ENCODE measurements at places on chromosomes 6 and 20.

DNA sequence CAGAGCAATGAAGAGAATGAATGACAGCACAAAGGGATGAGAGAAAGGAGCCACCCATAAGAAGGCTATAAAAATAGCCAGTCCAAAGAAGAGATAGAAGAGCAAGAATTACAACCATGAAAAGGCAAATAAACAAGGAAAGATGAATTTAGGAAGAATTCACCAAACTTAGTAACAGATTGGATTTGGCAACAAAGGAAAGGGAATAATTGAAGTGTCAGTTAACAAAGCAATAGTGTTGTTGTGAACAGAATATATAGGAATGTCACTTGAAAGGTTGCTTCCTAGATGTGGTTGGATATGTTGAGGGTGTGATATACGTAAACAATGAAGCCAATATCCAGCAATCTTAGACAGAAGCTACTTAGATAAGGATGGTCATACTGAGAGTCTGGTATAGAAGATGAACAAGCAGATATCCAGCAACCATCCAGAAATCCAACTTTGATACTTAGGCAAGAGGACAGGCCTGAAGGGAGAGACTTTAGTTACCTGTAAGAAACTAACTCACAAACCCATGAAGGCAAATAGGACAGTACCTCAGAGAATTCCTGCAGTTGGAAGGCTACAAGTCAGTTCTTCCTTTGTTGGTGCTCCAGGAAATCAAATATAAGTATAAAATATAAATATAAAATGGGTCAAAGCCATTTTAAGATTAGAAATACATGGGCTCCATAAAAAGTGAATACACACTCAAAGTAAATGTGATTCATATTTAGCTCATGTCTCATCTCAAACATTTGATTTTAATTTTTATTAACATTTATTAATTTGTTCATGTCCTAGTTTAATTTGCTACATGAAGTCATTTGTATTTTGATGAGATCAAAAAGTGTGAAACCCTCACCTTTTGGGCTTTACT lies 106.5 kb downstream of the HFE start:
- DNase-seq = no peak

DNA sequence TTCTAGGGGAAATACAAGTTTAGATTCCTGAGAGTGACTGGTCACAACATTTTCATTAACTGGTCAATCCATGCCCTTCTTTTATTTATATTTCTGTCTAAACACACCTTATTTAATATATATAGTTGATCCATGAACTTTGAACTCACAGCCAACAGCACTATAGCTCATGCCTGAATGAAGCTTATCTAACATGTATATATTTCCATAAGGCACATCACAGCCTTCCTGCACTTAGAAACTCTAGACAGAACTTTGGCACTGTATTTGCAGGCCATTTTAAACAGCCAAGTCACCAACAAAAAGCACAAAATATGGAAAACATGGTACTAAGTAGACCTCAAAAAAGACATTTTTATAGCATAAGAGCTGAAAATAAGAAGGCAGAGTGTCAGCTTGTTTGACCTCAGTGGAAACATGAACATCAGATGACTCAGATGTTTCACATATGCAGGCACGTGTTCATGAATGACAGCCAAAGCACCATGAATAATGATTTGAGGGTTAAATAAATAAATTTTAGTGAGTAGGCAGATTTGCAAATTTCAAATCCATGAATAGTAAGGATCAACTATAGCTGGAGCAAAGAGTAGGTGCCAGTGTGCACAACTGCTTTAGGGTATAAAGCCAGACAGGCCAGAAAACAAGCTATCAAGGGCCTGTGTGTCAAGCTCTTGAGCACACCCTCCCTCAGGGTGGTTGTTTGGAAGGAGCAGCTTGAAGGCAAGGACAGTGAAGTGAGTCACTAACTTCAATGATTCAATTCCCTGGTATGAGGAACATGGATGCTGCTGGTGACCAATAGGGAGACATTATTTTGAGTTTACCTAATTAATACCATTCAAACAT lies 88.9 kb upstream of the NT5E start:
- DNase-seq = peak; percentile 73

DNA sequence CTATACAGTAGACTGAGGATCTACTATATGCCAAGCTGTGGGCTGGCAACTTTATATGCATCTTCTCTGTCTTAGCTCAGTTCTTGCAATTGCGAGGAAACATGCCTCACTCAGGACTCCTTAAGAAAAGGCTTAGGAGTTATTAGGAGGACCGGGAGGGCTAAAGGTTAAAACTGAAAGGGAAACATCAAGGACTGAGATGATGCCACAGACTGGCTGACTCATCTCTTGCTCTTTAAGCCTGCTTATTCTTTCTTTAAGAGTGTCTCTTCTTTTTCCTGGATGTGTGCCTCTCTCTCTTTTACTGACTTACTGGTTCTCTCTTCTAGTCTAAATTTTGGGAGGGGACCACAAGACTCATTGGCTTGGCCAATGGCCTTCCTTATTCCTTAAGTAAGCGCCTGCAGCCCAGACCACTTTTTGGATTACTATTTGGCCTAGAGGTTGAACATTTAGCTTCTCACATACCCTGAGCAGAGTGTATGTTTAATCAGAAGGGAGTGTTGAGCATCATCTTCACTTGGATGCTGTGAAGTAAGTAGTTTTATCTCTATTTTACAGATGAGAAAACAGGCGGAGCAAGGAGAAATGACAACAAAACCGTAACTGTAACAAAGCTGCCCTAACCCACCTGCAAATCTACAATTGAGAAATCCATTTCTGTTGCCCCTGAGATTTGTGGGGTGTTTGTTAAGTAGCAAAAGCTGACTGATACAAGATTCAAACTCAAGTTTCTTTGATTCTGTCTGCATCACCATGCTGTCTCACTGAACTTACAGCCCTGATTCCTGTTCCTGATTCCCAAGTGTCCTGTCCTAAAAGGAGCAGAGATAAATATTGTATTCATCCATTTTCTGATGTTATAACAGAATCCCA lies 7.2 kb upstream of the SDC4 start:
- DNase-seq = no peak

GRCh38 chr6:1577896-1578745 lies 31.6 kb upstream of the FOXC1 start:
- DNase-seq = no peak

DNA sequence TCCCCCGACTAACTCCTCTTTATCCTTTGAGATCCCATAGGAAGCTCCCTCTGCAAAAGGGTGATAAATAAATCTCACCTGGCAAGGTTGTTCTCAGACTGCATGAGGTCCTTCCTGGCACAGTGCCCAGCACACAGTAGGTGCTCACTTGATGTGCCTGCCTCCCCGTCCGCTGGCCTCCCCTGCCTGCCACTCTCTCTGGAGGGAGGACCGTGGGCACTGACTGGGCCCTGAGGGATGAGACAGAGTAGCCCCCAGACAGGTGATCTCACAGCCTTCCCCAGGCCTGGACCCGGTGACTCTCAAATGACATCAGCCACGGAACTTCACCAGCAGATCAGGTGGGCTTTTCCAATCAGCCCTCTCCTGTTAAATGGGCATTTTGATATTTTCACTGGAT lies 57.4 kb downstream of the CHMP4B start:
- DNase-seq = no peak

DNA sequence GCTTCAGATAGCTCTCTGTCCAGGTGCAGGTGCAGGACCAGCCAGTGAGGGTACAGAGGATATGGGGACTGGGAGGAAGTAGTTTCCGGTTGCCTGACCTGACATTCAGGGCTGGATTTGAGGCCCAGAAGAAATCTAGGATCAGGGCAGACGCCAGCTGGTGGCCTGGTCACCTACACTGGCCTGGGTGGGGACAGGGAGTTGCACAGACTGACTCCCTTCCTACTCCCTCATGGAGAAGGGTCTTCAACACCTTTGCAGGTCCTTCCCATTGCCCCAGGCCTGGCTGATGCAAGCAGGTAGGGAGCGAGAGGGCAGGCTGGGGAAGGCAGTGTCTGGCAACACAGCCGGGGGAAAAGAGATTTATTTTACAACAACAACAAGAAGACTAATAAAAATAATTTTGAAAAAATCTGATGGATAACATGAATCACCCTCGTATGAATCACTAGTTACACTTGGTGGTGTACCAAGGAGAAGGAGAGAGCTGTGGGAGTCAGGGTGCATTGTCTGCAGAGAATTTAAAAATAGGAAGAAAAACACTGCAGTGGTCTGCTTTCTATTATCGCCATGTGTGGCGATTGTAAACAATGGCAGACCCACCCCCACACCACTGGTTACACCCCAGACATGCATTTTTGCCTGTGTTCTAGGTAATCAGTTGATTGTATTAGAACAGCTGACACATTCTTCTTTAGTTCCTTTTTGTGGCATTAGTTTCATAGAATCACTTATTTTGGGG lies 62.3 kb upstream of the SNX9 start:
- no peak for DNase-seq

GRCh38 chr6:82419859-82420258 lies 56.2 kb downstream of the TPBG start:
- DNase-seq = no peak

DNA sequence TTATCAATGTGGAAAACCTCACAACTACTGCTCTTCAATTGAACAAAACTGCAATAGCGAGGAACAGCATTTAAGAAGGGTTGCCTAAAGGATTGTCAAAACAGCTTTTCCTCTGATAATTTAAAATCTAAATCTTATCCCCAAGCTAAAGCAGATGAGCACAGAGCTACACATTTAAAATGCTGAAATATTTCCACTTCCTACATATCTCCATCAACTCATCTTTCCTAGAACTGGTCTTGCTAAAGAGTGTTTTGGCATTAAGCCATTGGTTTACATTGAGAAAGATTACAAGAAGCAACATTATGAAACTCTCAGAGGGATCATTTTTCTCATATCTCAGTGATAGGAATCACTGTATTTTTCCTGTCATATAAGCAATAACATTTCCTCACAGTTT lies 3.6 kb downstream of the OR10C1 start:
- DNase-seq = no peak

DNA sequence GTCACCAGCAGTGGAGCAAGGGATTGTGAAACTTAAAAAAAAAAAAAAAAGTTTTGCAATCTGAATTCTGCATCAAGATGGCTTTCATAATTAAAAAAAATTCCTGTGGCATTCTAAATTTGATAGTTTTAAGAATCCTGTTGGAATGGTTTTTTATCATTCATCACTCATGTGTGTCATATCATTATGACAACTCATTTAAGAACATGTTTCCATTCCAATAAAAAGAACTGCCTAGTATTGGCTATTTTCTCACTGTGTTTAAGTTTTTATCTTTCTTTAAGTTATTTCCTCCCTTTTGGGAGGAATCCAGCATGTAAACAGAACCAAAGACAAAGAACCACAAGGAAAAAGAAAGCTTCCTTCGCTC lies 26.2 kb upstream of the RHAG start:
- DNase-seq = no peak

DNA sequence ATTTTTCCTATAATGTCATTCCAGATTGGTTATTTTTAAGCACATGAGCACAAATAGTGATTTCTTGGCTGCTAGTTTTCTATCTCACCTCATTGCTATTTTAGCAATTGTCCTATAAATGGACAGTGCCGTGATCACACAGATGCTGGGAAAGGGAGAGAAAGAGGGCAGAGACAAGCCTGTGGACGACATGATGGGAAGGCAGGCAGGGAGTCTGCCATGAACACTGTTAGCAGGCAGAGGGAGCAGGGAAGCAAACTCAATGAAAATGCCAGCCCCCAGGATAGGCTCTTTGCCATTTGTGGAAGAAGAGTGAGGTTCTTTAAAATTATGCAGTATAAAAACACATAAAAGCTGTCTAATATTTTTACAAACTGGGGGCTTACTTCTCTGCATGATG lies 96.8 kb downstream of the ADTRP start:
- DNase-seq = no peak

- DNase-seq = no peak
Observed at GRCh38 chr6:130262008-130262407, 39.3 kb upstream of the SAMD3 start.

GRCh38 chr6:1497761-1498105 lies 108.4 kb downstream of the FOXF2 start:
- DNase-seq = no peak

DNA sequence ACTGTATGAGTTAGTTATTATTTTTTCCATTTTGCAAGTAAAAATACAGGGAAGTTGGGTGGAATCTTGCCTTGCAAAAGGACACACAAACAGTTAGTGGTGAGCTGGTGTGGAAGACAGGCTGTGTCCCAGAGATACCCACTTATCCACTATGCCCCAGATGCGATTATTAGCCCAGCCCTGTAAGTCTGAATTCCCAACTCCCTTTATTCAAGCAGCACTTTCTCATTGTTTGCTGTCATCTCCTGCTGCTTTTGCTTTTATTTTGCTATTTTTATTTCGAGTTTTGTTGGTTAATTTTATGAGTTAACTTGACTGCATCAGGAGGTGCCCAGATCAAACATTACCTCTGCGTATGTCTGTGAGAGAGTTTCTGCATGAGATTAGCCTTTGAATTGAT lies 239.4 kb downstream of the DOK5 start:
- no peak for DNase-seq

GRCh38 chr20:33732166-33732970 lies 572 bp downstream of the ZNF341 start:
- peak; percentile 92 for DNase-seq

- DNase-seq = no peak
Observed at GRCh38 chr20:38840053-38840893, 34.8 kb downstream of the PPP1R16B start.

DNA sequence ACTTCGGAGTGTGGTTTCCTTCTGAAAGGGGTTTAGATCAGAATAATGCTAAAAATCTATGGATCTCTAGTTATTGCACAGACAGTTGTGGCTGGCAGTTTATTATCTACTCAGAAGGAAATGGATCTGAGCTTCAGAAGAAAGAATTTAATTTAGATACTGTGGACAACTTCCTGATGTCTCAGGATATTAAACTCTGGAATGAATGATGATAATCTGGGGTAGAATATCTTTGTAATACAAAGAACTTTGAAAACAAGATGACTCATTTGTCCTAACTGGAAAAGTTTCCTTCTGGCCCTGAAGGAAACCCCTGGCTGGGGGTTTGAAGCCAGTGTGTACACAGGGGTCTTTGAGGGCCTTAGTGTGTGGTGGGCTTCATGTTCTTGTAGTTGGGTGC lies 78.0 kb downstream of the EDN3 start:
- DNase-seq = no peak

DNA sequence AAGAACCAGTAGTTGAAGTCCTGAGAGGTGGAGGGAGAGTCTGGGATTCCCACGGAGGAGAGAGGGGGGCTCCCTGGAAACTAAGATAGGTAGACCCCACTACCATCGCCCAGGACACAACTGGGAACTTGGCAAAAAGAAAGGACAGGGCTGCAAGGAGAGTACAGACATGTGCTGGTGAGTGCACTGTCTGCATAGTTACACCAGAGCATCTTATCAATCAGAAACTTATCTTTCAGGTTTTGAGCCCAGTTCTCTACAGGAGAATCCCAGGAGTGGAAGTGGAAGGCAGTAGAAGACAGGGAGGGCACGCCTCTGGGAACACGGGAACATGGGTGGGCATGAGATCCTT lies 12.2 kb downstream of the NFKBIL1 start:
- no peak for DNase-seq

All from T1000 (cell line).